ENCODE measurements at places on chromosomes 1 and 21. TPM values are rescaled to one million over a fixed set of nuclear protein-coding genes. Genes with fewer than 3 reads are reported as not detected.

The FCRLB gene
- total RNA-seq, result 1.2 TPM

The NUAK2 gene
- 5.7 TPM for total RNA-seq

- H3K4me1 ChIP-seq, result peaks cover 60% of the 10 kb centered on the region
- no peaks in the 10 kb centered on the region for H3K27me3 ChIP-seq
- DNase-seq, result no peak
- peaks cover 16% of the 10 kb centered on the region for H3K36me3 ChIP-seq
- peak overlapping the region; percentile 59 for H3K4me3 ChIP-seq
Measured at GRCh38 chr1:247212012-247212411, 40.2 kb upstream of the ZNF124 start.

- peaks cover 72% of the 10 kb centered on the region for H3K27me3 ChIP-seq
- peaks cover 39% of the 10 kb centered on the region for H3K4me1 ChIP-seq
- no peak overlapping the region for H3K4me3 ChIP-seq
- no peak for DNase-seq
- no peak overlapping the region for H3K27ac ChIP-seq
Measured at GRCh38 chr1:109392788-109393616, 4.7 kb downstream of the SORT1 start.

- peaks cover 5% of the 10 kb centered on the region for H3K36me3 ChIP-seq
- DNase-seq, result no peak
- peaks cover 23% of the 10 kb centered on the region for H3K4me1 ChIP-seq
- no peak overlapping the region for H3K27ac ChIP-seq
- no peaks in the 10 kb centered on the region for H3K27me3 ChIP-seq
Measured at GRCh38 chr1:110007046-110007830, 22.7 kb downstream of the AHCYL1 start.

DNA sequence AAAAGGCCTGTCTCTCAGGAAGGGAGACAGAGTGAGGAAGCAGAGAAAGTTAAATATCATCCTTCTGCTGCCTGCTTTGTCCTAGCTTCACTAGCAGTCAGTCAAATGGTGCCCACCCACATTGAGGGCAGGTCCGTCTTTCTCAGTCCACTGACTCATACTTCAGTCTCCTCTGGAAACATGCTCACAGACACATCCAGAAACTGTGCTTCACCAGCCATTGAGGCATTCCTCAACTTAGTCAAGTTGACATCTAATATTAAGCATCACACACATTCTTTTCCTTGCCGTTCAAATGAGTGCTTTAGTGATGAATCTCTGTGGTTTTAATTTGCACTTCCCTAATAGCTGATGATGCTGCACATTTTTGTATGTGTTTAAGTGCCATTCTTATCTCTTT is 777.8 kb upstream of the PRMT6 start:
- no peak overlapping the region for H3K4me3 ChIP-seq
- H3K27me3 ChIP-seq, result no peaks in the 10 kb centered on the region

DNA sequence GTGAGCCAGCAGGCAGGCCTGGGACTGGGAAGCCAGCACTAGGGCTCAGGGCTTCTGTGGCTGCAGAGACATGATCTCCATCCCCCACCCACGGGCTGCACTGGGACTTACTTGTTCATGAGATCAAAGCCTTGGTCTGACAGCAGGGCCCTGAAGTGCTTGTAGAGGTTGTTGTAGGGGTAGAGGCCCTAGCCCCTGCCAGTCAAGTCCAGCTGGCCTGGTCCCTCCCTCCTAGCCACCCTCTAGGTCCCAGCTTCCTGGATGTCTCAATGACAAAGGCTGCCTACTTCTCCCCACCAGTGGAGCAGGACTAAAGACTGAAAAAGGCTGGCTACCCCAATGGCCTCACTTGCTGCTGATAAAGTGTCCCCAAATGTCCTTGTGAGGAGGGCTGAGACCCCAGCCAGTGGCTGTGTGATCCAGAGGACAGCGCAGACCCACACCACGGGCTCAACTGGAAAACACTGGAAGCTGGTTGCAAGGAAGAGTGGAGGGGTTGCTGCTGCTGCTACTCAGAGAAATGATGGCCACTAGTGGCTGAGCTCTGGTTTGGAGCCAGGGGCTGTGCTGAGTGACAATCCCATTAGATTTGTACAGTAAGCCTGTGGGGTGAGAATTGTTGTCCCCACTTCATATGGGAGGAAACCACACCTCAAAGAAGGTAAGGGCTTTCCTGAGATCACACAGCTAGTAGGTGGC is 1.4 kb downstream of the HTR1D start:
- no peak overlapping the region for H3K27ac ChIP-seq
- DNase-seq, result no peak
- no peaks in the 10 kb centered on the region for H3K4me1 ChIP-seq
- H3K27me3 ChIP-seq, result peaks cover 72% of the 10 kb centered on the region
